Calu3 (cell line): ENCODE measurements at places on chromosomes 5 and 9. TPM values are rescaled to one million over a fixed set of nuclear protein-coding genes. Genes with fewer than 3 reads are reported as not detected.

DNA sequence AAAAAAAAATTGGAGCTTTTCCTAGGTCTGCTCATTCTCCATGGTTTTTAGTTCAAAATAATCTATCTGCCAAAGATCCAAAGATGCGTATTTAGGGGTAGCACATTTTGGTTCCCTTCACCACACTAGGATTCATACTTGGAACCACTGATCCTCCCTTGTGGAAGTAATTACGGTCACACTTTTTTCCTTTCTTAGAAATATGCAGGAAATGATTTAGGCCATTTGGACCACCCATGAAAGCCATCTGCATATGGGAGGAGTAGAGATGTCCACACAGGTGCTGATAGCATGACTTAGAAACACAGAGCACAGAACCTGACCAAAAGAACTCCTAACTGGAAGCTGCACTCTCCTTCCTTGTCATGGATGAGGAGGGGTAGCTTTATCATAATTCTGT lies 105.9 kb upstream of the RAI14 start:
- DNase-seq = no peak
- H3K4me1 ChIP-seq = peaks cover under 1% of the 10 kb centered on the region
- no peak overlapping the region for H3K4me3 ChIP-seq

- H3K36me3 ChIP-seq = no peaks in the 10 kb centered on the region
- H3K27me3 ChIP-seq = peaks cover 38% of the 10 kb centered on the region
- peak; percentile 83 for DNase-seq
Observed at GRCh38 chr5:135458921-135459331, 6.8 kb upstream of the TIFAB start.

DNA sequence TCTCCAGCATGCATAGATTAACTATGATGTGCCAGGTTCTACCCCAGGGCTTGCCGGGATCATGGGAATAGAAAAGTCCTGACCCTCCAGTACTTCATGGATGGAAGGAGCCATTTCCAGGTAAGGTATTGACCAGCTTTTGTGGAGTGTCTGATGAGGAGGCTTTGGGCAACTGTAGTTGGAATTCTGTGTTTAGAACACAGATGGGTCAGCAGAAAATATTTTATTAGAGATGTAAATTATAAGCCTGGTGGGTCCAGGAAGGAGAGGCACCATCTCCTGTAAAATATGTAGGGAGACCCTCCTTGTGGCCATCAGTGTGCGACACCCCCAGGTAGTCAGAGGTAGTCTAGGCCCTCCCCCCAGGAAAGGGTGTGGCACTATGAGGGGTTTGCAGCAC lies 156.2 kb downstream of the IRX1 start:
- no peak for DNase-seq
- no peak overlapping the region for H3K27ac ChIP-seq
- no peaks in the 10 kb centered on the region for H3K36me3 ChIP-seq
- H3K4me3 ChIP-seq = no peak overlapping the region
- H3K27me3 ChIP-seq = no peaks in the 10 kb centered on the region

GRCh38 chr5:149829954-149830353 lies 99.8 kb downstream of the PPARGC1B start:
- no peak for DNase-seq
- no peak overlapping the region for H3K4me3 ChIP-seq
- H3K27me3 ChIP-seq = no peaks in the 10 kb centered on the region
- no peak overlapping the region for H3K27ac ChIP-seq
- peaks cover 13% of the 10 kb centered on the region for H3K36me3 ChIP-seq

IFNA21 gene
- not detected in 2 replicates for total RNA-seq
